ENCODE measurements at places on chromosomes 12 and 14. TPM values are rescaled to one million over a fixed set of nuclear protein-coding genes. Genes with fewer than 3 reads are reported as not detected.

ANAPC7 gene
- 48.7 TPM for polyA plus RNA-seq

CD27 gene
- polyA plus RNA-seq, result 1.6 TPM

OR10A7 gene
- not detected for polyA plus RNA-seq

SLC25A29 gene
- polyA plus RNA-seq, result 0.46 TPM

SYNDIG1L gene
- polyA plus RNA-seq, result not detected

MIP gene
- 0.51 TPM for polyA plus RNA-seq

PTCSC3 gene
- not detected for polyA plus RNA-seq

KRT72 gene
- 2.1 TPM for polyA plus RNA-seq

TAS2R9 gene
- polyA plus RNA-seq, result not detected

ALDH2 gene
- 31.5 TPM for polyA plus RNA-seq

IFI27L1 gene
- polyA plus RNA-seq, result 175 TPM

KANSL2 gene
- polyA plus RNA-seq, result 10.5 TPM

SERPINA1 gene
- not detected for polyA plus RNA-seq

CCDC198 gene
- 1.4 TPM for polyA plus RNA-seq

SOS2 gene
- polyA plus RNA-seq, result 9.9 TPM

P2RX2 gene
- not detected for polyA plus RNA-seq

CMA1 gene
- polyA plus RNA-seq, result not detected

MEG3 gene
- polyA plus RNA-seq, result 225 TPM

ULK1 gene
- 2.3 TPM for polyA plus RNA-seq

SMIM41 gene
- polyA plus RNA-seq, result not detected

INHBE gene
- 0.65 TPM for polyA plus RNA-seq

AICDA gene
- not detected for polyA plus RNA-seq

YBX3 gene
- 1.5 TPM for polyA plus RNA-seq

CBLN3 gene
- polyA plus RNA-seq, result 2.9 TPM

DIO2 gene
- 0.78 TPM for polyA plus RNA-seq

TPH2 gene
- not detected for polyA plus RNA-seq

SLC6A13 gene
- 6.5 TPM for polyA plus RNA-seq

PPP2R5C gene
- polyA plus RNA-seq, result 73.8 TPM

SETD1B gene
- 1.2 TPM for polyA plus RNA-seq

GLIPR1L2 gene
- polyA plus RNA-seq, result 10.5 TPM

NANOG gene
- polyA plus RNA-seq, result 0.09 TPM

NFATC4 gene
- polyA plus RNA-seq, result 0.81 TPM

OTX2 gene
- not detected for polyA plus RNA-seq

TBX3 gene
- polyA plus RNA-seq, result 0.88 TPM

ASCL1 gene
- 1.8 TPM for polyA plus RNA-seq

Data from Purkinje cell (primary cell).